A549 (cell line): ENCODE measurements at places on chromosomes 6 and 20.

GRCh38 chr6:73929405-73929804, 233.4 kb downstream of the CD109 start:
- DNase-seq = no peak

- DNase-seq = no peak
Observed at GRCh38 chr20:63640086-63640485, 13.1 kb downstream of the STMN3 start.

DNA sequence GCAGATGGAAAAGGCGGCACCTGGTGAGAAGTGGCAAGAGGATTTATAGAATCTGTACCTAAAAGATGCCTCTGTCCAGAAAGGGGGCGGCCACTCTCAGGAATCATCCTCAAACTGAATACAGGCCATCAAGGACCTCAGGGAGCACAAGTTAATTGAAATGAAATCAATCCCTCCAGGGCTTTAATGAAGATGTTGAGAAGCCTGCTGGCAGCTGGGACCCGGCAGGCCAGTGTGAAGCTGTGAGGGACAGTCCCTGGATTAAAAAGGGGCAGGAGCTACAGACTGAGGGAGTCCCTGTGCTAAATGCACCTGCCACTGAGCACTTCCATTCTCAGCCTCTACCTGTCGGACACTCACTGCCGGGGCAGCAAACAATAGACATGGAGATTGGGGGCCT, 107.7 kb upstream of the GGTLC1 start:
- DNase-seq = no peak

- no peak for DNase-seq
Observed at GRCh38 chr6:20969551-20969950, 435.3 kb downstream of the CDKAL1 start.

DNA sequence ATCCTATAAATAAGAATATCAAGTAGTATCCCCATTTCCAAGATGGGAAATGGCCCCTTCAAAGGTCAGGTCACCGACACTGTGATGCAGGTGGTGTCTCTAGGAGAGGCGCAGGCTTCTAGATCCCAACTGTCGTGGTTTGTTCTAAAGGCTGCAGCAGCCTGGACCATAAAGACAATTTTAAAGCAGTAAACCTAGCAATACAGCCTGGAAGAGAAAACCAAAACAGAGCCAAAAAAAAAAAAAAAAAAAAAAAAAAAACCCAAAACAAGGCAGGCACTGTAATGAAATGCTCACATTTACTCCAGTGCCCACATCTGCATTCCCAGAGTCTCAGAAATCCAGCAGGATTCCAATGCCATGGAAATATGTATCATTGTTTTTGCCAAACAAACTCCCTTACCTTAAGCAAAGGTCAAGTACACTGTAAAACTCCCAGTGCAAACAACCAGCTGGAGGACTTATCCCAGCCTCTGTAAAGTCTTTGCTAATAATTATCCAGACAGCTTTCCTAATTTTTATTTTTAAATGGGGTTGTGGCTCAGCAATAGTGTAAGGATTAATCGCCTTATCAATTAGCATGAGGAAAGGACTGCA, 98.2 kb downstream of the PSMG4 start:
- peak; percentile 34 for DNase-seq

DNA sequence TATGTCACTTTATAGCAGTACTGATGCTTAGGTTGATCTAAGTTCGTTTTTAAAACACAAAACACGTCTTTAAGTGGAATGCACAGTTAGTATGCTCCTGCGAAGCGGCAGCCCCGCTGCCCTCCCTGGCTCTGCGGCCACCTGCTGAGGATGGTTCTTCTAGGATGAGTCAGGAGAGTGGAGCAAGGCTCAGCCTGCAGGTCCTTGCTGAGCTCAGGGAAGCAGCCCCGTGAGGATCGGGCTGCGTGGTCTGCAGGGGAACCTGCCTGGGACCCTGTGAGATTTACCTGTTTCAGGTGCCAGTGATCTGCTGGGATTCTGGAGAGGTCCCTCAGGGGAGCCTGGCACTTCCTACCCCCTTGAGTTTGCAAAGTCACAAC, 57.5 kb downstream of the SYNJ2 start:
- no peak for DNase-seq

GRCh38 chr6:140050101-140050995, 675.9 kb upstream of the CITED2 start:
- no peak for DNase-seq

- no peak for DNase-seq
Observed at GRCh38 chr6:157927011-157927410, 54.7 kb upstream of the SYNJ2 start.

DNA sequence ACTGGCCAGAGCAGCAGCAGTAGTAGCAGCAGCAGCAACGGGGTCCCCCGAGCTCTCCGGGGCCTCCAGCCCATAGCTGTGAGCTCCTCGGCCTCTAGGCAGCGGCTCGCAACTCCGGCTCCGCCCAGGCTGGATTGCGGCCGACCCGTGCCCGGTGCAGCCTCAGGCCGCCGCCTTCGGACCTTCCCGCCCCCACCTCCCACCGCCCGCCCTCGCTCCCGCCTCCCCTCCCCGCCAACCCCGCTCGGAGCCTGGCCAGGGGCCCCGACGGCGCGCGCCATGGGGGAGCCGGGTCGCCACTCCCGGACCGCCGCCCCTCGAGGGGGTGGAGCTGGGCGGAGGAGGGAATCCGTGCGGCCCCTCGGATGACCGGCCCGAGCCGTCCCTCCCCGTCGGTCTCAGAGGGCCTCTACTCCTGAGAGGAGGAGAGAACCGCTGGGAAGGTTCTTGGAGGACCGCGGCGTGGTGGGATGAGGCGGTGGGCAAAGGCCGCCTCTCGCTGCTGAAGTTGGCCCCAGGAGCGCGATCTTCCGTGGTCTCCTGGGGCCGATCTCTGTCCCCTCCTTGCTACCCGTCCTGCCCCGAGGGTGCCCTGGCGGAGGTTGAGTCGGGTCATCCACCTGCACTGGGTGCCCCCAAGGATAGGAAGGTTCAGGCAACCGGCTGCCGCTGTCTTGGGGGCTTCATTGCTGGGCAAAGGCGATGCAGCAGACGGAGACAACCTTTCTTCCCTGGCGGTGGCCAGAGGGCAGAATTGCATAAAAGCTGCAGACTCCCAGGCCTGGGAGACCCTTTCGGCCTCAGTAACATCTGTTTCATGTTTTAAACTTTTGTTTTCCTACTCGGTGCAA, at the start of gene ADAM33:
Gene ADAM33, minus strand, starts transcription at position 80 of the 851 bp plus-strand sequence. Its CDS starts 6 bp downstream, at position 74.
- DNase-seq = no peak

GRCh38 chr6:151112130-151112529, 127.6 kb upstream of the AKAP12 start:
- no peak for DNase-seq

GRCh38 chr20:45867819-45868176, 10.4 kb downstream of the ZSWIM3 start:
- no peak for DNase-seq

DNA sequence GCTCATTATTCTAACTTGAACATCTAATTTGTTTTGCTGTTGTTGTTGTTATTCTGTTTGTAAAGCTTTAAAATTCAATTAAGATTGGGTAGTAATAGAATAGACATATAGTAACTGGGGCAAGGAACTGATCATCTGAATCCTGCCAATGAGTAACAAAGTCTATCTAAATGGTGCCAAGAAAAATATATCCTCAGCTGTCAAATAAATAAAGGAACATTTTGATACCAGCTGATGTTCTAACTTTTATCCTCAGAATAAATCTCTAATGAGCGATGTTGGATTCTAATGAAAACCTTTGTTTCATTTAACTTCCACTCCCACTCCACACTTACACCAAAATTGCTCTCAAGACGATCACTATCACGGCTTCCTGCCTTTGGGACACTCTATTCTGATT, 210.9 kb downstream of the TINAG start:
- DNase-seq = no peak

- DNase-seq = no peak
Observed at GRCh38 chr6:134637847-134638437, 312.0 kb downstream of the ALDH8A1 start.

GRCh38 chr6:33704215-33705066, 7.1 kb downstream of the UQCC2 start:
- no peak for DNase-seq

GRCh38 chr6:90595854-90596253, 9.0 kb upstream of the MAP3K7 start:
- DNase-seq = no peak

DNA sequence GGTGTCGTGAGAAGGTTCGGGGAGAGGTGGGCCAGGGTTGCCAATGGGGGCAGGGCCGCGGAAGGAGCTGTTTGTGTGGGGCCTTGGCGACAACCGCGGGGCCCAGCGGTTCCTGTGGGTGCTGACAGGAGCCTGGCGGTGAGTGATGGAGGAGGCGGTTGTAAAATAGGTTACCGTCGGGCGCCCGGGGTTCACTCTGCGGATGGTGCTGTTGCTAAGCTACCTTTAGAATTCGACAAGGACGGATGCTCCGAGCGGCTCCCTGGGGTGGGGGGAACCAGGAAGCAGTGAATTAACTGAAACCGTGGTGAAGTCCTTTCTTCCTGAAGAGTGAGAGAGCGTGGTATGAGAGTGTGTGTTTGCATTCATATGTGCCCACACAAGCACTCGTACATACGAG, 61.7 kb downstream of the CDH22 start:
- DNase-seq = no peak

DNA sequence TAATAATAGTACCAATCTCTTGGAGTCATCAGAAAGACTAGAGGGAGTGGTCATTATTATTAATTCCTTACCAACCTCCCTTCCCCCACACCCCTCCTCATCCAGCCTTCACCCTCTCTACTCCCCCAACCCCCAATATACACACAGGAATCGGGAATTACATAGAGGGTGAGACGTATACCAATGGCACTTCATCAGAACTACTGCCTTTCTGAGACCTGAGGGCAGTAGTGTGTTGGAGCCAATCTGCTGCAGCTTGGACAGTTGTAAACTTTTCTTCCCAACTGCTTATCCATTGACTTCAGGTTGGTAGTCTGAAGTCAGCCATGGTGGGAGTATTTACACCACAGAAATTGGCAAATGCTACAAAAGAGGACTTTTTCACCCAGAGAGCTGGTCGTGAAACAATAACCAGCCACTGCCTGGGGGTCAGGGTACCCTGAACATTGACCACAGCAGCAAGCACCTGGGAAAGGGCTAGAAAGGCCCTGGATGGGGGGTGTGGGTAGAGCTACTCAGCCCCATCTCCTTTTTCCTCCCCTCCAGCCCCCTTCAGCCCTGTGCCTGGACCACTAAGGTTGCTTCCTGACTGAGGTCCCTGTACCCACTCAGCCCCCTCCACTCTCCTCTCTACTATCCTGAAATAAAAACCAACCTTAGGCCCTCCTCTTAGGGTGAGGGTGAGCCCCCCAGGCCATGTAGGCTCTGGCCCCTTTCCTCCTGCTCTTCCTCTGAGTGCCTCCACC, 161.5 kb downstream of the MRPL14 start:
- no peak for DNase-seq

DNA sequence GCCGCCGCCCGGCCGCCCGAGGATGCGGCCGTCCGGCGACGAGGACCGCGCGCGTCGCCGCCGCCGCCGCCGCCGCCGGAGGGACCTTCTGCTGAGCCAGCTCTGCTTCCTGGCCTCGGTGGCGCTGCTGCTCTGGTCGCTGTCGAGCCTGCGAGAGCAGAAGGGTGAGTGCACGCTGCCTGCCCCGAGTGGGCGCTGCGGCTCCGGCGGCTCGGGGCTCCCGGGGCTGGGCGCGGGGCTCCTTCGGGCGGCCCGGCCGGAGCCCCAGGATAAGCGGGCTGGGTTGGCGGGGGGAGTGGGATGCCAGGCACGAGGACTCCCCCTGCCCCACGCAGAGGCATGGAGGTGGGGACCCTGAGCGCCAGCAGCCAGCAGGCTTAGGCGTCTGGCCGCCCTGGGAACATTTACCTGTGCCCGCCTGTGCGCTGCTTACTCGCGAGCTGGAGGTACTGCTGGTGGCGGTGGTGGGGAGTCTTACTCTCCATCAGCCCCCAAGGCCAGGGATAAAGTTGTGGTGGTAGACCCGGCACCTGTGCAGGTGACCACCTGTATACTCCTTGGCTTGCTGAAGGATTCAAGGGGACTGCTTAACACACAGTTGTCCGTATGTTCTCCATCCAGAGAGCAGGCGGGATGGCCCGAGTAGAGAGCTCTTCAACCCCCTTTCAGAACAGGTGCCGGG, 520 bp downstream of the SLC24A3 start:
- DNase-seq = peak; percentile 33

GRCh38 chr6:14442242-14442641, 324.7 kb downstream of the CD83 start:
- DNase-seq = no peak

GRCh38 chr6:37524025-37524969, 24.6 kb upstream of the CCDC167 start:
- DNase-seq = no peak

DNA sequence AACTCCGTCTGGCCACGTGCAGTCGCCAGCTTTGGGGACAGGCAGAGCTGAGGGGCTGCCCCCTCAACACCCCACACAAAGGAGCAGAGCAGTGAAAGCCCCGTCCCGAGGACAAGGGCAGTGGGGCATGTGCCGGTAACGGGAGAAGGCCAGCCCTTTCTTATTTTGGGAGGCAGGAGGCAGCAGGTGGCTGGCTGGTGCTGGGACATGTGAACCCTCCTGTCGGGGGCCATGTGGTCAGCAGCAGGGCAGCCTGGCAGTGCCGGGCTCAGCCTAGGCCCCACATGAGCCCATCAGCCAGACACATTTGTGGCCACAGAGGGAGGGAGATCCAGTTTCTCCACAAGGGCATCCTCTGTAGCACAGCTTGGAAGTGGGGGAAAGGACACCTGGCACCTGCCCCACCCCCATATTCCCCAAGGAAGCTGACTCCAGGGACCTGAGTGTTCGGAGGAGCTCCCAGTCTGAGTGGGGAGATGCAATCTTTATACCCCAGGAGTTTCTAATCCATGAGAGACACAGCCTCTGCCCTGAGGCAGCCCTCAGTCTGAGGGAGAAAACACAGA, 137.6 kb downstream of the MRPL14 start:
- no peak for DNase-seq

GRCh38 chr6:126047648-126048047, 61.3 kb downstream of the TRMT11 start:
- no peak for DNase-seq

GRCh38 chr20:51062065-51062464, 39.2 kb upstream of the KCNG1 start:
- DNase-seq = no peak

DNA sequence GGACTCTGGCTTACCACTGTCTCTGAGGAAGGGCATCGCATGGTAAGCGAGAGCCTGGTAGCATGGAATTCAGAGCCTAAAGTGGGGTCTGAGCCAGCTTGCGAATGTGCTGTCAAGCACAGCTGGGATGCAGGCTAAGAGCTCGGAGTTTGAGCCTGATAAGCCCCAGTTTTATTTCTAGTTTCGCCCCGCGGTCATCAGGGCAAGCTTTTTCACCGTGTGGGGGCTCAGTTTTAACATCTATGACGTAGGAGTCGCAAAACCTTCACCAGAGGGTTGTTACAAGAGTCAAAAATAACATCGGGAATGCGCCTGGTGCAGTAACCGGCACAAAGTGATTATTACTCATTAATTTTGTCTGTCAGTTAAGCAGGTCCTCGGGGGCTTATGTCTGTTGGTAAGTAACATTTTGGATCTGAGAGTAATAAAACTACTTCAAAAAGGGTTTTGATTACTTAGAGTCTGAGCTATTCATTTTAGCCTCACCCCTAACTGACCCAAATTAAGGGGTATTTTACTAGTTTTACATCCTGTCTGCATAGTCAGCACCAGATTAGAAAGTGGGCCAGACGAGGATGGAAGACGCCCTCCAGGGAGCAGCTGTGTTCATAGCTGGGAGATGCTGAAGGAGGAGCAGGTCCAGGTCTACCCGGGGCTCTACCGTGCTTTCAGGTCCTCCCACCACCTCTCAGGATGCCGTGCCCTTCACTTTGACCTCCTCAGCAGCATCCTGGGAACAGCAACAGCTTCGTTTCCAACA, 29.7 kb downstream of the SLC22A23 start:
- DNase-seq = no peak

GRCh38 chr20:50054231-50054547, 58.8 kb downstream of the UBE2V1 start:
- no peak for DNase-seq
